Muscle of back (tissue), 13 donors: ENCODE measurements at places on chromosomes 3 and 15.
A peak's percentile ranks its signal among the peaks of the same experiment; 100 is the strongest.

GRCh38 chr3:53789459-53789858, 56.8 kb downstream of the CHDH start:
- no peak for DNase-seq

GRCh38 chr3:45895686-45896468, 9.5 kb downstream of the CCR9 start:
- no peak for DNase-seq

DNA sequence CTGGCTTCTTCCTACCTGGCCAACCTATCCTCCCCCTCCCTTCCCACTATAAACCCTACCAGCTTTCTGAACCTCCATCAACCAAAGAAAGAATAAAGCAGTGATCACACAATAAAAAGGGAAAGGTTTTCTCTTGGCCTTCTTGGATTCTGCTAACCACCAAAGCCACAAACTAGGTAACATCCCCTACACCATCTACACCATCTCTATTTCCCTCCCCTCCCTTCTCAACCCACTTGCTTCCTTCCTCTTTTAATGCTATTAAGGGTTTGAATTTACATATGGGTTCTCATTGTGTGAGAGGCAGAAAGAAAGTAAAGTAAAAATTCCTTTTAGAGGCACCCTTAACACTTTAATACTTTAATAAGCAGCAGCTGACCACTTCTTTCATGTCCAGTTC, 25.8 kb upstream of the RSL24D1 start:
- no peak for DNase-seq

GRCh38 chr3:134325061-134325705, 49.1 kb downstream of the AMOTL2 start:
- DNase-seq, result no peak

DNA sequence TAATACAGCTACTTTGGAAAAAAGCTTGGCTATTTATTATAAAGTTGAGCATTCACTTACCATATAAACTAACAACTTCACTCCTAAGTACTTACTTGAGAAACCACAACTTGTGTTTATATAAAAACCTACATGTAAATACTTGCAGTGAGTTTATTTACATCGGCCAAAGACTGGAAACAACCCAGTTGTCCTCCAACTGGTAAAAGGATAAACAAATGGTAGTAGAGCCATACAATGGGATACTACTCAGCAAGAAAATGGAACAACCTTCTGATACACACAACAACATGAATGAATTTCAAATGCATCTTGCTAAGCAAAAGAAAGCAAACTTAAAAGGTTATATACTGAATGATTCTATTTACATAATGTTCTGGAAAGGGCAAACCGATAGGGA, 63.7 kb downstream of the SLC7A14 start:
- no peak for DNase-seq

DNA sequence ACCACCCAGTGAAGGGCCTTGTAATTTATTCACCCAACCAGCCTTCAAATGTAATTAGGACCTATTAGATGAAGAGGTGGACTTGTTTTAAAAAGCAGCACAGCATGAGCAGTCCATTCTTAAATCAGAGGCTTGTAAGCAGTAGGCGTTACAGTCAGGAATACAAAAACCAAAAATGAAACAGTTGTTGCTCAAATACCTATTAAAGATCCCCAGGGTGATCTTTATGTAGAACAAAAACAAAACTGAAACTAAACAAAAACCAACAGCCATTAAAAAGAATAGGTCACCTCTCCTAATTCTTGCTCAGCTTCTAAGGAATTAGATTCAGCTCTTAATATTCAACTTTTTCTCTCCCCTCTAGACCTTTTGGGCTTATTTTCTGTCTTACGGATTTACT, 104.9 kb upstream of the ST8SIA2 start:
- no peak for DNase-seq

- DNase-seq, result no peak
Measured at GRCh38 chr15:33150971-33151370, 43.5 kb downstream of the FMN1 start.

- no peak for DNase-seq
Measured at GRCh38 chr3:170761103-170761502, 108.9 kb downstream of the RPL22L1 start.

DNA sequence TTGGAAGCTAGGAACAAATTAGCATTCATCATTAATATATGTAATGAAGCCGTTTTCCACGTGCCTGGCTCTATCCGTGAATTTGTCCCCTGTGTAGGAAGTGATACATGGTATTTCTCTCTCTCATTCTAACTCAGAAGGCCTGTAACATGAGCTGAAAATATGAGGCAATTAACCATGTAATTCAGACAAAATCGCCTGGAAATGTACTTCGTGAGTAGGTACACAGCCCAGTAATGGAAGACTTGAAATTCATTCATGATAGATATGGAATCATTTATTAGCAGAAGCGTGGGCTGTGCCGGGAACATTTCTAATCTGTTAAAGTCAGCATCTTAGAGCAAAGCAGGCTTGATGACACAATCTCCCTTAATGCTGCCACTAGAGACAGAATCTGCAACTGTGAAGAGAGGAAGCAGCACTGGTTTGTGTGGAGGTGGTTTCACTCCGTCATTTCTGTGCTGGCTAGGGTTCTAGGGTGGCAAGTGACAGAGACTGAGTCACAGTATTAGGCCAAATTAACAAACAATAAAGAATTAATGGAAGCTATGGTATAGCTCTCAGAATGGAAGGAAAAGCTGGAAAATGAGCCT, 225.0 kb upstream of the PROK2 start:
- peak; percentile 33 for DNase-seq

DNA sequence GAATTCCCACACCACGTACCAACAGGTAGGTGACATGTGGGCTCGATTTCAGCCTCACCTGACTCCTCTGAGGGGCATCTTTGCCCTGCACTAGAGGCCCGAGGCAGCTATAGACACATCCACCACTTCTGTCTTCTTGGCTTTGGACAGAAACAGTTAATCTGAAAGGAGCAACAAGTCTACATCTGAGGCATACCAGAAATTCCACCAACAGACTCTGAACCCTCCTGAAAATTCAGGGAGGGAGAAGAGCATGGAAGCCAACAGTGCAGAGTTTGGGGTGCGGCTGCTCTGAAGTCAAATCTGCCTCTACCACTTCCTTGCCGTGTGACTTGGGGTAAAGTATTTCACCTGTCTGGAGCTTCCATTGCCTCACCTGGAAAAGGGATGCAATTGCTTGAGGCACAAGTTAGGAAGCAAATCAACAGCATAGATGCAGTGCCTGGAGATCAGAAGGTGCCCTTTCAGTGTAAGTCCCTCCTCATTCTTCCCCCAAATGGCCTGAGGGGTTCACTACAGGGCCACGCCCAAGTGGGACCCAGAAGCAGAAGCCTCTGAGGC, 119.8 kb downstream of the SHQ1 start:
- DNase-seq, result no peak

DNA sequence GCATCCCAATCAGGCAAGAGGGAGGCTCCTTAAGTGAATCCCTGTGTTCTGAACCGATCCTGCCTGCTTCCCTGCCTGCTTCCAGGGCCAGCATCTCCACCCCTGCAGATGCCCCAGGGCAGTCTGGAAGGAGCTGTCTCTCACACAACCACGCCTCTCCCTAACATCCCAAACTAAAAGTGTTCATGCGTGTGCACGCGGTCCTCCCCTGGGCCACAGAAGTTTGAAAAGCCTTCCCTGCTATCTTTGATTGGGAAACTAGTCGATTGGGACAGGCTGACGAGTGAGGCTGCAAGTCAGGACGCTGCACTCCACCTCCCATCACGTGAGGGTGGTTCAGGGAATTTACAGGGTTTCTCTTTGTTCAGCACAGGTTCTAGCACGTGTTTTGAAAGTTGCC, 340.9 kb upstream of the ICE2 start:
- no peak for DNase-seq

GRCh38 chr15:71777216-71777943, 33.0 kb upstream of the NR2E3 start:
- DNase-seq, result no peak

DNA sequence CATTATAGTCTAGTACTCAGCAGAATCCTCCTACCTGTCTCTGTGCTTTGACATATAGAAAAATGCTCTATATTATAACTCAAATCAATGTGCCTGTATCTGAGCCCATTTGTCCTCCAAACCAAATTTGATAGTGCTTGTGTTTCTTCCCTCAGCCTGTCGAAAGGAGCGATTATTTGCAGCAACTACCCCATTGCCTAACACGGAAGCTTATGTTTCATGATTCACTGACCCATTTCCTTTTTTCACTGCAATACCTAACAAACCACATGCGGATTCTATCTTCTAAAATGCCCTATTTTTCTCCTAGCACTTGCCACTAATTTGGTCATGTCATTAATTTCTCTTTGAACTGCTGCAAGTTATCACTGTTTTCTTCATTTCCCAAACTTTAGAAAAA, 1220.6 kb upstream of the CADM2 start:
- no peak for DNase-seq

GRCh38 chr3:4656626-4657328, 163.6 kb downstream of the ITPR1 start:
- peak; percentile 14 for DNase-seq

DNA sequence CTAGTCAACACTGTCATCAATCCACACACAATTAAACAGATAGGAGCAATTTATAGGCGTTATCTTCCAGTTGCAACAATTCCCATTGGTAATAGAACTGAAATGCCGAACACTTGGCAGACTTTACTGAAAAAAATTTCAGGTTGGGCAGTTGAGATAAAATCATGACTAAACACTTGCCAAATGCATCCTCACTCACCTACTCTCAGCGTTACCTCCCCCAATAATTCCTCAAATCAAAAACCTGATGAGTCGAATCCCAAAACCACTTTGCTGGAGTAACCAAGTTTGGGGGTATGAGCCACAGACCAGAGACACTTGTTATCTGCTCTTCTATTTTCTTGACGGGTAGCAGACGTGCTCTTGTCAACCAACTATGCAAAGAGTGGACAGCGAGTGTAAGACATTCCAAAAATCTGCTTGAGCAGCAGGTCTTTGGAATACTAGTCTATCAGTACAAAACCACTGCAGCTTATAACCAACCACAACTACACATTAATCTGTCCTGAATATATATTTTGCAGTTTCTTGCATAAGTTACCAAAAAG, 30.3 kb downstream of the PPP1R2 start:
- no peak for DNase-seq

GRCh38 chr3:170713653-170714052, 127.8 kb upstream of the SLC7A14 start:
- DNase-seq, result no peak

DNA sequence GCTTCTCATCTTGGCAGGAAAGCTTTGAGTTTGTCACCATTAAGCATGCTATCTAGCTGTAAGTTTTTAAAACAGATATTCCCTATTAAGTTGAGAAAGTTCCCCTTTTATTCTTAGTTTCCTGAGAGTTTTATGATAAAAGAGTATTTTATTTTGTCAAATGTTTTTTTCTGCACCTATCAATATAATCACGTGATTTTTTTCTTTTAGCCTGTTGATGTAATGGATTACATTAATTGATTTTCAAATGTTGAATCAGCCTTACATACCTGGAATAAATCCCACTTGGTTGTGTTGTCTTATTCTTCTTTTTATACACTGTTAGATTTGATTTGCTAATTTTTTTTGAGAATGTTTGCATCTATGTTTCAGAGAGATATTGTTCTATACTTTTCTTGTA, 179.5 kb downstream of the ZNF621 start:
- DNase-seq, result no peak

- no peak for DNase-seq
Measured at GRCh38 chr15:70060993-70061305, 36.8 kb downstream of the TLE3 start.

GRCh38 chr3:124597273-124597672, 133.0 kb upstream of the UMPS start:
- no peak for DNase-seq

- DNase-seq, result peak; percentile 85
Measured at GRCh38 chr15:92714077-92714476, 58.5 kb upstream of the FAM174B start.

GRCh38 chr3:180594631-180595558, 7.1 kb upstream of the TTC14 start:
- DNase-seq, result peak; percentile 17

GRCh38 chr3:51706021-51706485, 815 bp upstream of the GRM2 start:
- DNase-seq, result no peak

DNA sequence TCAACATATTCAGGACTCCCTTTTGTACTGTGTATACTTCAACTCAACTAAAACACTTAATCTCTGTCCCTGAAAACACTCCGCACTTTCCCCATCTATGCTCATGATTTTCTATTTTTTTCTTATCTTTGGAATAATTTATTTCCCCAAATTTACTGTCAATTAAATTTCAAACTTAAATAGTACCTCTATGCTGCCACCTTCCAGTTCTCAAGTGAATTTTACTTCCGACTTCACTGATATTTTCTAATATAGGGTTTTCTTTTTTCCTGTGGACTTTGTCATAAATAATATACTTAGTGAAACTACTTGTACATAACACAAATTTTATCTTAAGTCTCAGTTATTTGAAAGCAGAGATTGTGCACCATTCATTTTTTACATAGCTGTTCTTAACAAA, 1303.3 kb downstream of the OTOL1 start:
- DNase-seq, result no peak

GRCh38 chr3:126781889-126782491, 78.0 kb downstream of the CHCHD6 start:
- peak; percentile 91 for DNase-seq

- DNase-seq, result peak; percentile 96
Measured at GRCh38 chr15:85667491-85668424, 127.0 kb downstream of the KLHL25 start.

- no peak for DNase-seq
Measured at GRCh38 chr15:48358229-48359152, 27.3 kb downstream of the DUT start.

DNA sequence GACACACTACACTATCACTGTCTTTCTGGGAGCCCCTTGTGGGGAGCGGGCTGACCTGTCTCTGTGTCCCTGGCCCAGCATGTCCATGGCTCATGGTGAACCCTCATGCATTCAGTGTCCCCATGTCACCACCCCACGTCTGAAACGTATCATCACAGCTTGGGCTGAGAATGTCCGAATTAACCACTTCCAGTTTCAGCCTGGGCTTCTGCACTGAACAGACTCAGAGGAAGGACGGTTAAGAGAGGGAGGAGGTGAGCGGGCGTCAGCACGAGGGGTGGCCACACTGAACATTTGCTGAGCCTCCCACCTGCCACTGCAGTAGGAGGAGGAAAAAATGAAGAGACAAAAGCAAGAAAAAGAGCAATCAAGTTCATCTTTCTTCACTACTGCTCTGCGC, 30.5 kb downstream of the ATP2B2 start:
- DNase-seq, result no peak

- no peak for DNase-seq
Measured at GRCh38 chr3:33250712-33251111, 26.5 kb upstream of the FBXL2 start.

GRCh38 chr15:93451822-93452221, 362.8 kb upstream of the RGMA start:
- no peak for DNase-seq

- peak; percentile 60 for DNase-seq
Measured at GRCh38 chr3:128408693-128409623, 57.7 kb downstream of the DNAJB8 start.
